ENCODE measurements at places on chromosomes 5 and 9. TPM values are rescaled to one million over a fixed set of nuclear protein-coding genes. Genes with fewer than 3 reads are reported as not detected.

The WDR36 gene
- total RNA-seq = 10.5 TPM

The LIFR gene
- 58.0 TPM for total RNA-seq

GRCh38 chr5:113036321-113036720, 59.7 kb downstream of the DCP2 start:
- no peak for DNase-seq

GRCh38 chr5:179606071-179606909, 17.2 kb downstream of the HNRNPH1 start:
- DNase-seq = no peak

DNA sequence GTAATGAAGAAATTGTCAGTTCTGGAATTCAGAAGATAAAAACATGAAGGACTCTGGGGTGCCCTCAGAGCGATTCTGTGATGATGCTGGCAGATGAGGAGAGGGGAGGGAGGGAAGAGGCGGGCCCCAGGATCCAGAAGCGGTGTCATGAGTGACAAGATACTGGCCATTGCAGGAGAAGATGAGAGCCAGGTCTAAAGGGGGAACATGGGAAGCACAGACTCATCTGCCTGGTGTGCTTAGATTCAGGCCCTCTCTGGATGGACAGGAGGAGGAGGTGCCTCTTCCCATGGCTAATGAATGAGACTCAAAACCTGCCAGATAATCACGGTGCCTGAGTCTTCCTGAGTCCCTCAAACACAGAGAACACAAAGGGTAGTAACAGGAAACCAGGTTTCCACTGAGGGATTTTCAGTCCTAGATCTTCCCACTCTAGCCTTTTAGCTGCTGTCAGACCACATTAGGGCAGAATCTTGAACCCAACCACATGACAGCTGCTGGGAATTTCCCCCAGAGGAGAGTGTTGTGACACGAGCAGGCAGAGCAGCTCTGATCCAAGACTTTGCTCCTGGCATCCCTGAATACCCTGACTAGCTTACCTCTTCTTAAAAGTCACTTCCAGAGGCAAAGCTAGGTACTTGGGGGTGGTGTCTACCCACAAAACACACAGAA, 28.2 kb upstream of the HSPA9 start:
- no peak for DNase-seq

DNA sequence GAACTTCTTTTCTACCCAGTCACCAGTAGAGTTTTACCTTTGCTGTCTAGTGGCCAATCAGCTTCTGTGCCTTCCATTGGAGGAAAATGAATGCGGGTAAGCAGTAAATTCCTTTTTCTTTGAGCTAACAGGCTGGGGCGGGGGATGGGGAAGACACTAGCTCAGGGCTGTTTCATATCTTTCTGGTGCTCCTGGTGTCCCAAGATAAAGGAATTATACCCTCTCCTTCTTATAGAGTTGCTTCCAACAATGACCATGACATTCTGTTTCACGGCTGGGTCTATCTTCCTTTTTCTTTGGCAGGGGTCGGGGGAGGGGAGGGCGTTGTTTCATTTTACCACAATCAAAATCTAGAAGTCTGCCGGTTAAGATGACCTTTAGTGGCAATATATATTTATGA, 51.2 kb upstream of the RPS23 start:
- DNase-seq = no peak

DNA sequence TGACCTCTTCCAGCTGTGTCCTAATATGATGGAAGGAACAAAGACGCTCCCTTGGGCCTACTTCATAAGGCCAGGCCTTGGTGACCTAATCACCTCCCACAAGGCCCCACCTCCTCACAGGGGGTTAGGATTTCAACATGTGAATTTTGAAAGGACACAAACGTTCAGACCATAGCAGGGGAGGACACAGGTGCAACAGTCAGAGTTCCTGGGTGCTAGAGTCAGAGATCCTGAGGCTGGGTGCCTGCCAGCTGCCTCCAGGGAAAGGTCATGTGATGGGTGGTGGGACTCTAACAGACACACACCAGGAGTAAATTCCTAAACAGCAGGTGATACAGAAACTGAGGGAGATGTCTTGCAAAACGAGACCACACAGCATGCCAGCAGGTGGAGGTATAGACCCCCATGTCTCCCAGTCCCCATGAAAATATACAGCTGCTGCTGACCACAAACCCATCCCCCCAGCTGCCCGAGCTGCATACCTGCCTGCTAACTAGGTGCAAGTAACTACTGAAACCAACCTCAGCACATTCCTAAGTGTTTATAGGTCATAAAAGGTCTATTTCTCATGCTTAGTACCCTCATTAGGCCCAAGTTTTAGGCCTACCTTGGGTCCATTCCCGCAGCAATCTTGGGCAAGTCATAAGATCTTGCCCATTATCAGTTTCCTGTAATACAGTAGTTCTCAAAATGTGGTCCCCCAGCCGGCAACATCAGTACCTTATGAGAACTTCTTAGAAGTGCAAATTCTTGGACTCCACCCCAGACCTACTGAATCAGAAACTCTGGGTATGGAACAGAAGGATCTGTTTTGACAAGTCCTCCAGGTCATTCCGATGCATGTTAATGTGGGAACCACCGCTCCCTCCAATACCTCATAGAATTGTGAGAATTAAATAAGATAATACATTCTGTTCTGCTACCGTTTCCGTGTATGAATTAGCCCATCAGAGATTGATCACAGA, 245.3 kb downstream of the ENC1 start:
- DNase-seq = no peak
